ENCODE measurements at places on chromosomes 6 and 20.

DNA sequence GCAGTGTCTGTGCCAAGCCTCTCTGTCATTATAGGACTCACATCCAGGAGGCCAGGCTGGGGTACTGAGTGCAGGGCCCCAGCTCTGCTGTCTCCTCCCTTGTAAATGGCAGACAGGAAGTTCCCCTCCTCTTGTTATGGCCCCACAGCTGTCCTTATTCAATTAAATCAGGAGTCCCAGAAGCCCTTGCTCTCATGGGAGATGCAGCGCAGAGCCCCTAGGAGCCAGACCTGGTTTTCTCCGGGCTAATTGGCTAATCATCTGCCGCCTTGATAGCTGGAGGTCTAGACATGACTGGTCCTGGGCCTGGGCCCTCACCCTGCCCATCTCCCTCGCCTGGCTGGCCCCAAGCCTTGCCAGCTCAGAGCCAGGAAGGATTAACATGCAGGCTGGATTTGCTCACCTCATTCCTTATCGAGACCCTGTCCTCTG is 172.0 kb downstream of the VEGFA start:
- DNase-seq = no peak

DNA sequence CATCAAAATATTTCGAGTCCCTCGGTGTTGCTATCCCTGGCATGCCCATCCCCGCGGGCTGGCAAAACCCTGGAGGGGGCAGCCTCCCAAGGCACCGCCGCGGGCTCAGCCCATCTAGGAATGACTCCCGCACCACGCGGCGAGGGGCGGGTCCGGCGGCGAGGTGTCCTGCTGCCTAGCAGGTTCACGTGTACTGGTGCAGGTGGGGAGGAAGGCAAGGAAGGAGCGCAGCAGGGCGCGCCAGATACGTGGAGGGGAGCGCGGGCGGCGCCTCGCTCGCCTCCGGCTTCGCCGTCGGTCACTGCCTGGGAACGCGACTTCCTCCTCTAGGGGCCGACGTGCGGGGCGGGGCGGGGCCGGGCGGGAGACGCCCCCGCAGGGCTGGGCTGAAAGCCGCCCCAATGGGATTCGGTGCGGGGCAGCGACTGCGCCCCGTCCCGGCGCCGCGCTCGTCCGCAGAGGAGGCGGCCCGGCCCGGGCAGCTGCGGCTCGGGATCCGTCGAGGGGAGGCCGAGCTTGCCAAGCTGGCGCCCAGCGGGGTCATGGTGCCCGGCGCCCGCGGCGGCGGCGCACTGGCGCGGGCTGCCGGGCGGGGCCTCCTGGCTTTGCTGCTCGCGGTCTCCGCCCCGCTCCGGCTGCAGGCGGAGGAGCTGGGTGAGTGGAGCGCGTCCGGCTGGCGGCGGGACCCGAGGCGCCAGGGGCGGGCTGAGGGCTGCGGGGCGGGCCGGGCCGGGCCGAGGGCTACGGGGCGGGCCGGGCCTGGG is at the start of gene DCBLD1:
Gene DCBLD1 (plus strand): TSS at position 435 of the 764 bp plus-strand sequence. CDS start 108 bp downstream, at position 543.
- DNase-seq = peak; percentile 56

GRCh38 chr6:75850026-75850833 is 101.2 kb downstream of the MYO6 start:
- DNase-seq = no peak

DNA sequence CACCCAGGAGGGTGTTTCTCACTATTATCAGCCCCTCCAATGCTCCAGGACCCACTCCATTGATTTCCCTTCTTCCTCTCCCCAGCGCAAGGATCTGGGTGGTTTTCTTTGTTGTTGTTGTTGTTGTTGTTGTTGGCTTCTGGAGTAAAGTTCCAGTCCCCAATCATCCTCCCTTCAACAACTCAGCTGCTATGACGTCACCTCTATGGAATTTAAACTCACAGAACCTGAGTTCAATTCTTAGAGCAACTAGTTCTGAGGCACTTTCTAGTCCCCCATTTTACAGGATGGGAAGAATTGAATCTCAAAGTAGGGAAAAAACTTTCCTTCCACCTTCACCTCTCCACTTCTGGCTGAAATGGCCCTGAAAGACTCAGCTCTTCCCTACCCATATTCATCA is 9.7 kb upstream of the WFDC8 start:
- no peak for DNase-seq

- DNase-seq = peak; percentile 86
These were observed 15.2 kb upstream of the ZNF335 start for GRCh38 chr20:45987108-45987780.

- DNase-seq = peak; percentile 25
These were observed 143.2 kb upstream of the ZNF217 start for GRCh38 chr20:53736757-53737395.

DNA sequence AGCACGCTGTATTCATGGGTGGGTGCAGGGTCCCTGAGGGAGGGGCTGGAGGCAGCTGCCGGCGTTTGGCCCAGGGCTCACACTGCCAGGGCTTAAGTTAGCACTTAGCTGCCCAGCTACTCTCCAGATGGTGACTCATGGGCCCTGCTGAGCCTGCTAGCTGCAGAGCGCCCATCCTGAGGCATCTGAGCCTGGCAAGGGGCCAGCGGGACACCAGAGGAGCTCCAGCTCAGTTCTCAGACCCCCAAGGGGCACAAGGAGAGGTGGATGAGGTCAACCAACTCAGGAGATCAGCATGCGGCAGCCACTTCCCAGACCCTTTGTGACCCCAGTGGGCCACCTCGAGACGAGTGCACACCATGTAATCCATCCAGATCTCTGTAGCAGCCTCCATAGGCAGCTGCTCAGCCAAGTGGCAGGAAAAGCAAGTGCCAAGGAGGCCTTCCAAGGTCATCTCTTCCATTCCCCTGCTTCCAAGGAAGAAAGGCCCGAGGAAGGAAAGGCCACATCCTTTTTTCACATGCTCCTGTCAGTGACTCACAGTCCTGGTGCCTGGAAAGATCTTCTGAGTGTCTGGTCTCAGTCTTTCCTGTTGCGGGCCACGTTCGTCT is 35.3 kb downstream of the FOXP4 start:
- no peak for DNase-seq

DNA sequence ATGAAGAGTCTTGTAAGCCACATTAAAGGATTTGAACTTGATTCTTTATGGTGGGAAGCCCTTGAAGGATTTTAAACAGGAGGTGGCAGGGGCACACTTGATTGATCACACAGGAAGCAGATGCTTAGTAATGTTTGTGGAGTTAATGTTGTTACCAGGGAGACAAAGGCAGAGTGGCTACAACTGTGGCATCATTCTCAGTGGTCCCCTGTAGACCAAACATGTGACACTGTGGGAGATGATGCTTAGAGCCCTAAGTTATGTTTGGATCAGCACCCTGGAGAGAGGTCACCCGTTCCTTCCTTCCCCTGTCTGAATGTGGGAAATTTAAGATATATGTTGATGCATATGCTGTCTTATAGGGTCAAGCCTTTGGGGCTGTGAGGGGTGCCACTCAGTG is 53.2 kb downstream of the EIF2S2 start:
- no peak for DNase-seq

GRCh38 chr6:166351715-166352285 is 9.5 kb upstream of the SFT2D1 start:
- no peak for DNase-seq

GRCh38 chr6:64006246-64006645 is 370.6 kb downstream of the PHF3 start:
- DNase-seq = no peak

DNA sequence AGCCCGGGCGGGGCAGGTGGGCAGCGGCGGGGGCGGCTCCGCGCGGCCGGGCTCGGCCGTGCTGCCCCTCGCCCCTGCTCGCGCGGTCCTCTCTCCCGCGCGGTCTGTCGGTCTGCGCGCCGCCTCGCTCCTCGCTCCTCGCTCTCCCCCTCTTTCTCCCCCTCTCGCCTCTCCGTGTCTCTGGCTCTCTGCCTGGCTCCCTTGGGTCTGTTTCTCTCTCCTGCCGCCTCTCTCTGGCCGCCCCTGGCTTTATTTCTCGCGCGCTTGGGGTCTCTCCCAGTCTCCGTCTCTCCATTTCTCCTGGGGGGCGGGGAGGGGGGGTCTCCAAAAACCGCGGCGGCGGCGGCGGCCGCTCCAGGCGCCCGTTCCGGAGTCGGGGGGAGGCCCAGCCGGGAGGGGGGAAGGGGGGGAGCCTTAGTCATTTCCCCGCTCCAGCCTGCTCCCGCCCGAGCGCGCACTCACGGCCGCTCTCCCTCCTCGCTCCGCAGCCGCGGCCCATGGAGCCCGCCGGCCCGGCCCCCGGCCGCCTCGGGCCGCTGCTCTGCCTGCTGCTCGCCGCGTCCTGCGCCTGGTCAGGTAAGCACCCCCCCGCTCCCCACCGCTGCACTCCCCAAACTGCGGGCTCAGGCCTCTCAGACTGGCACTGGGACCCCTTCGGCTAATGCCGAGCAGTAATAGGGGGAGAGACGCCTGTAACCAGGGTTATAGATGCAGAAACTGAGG is at the start of gene SIRPA:
Gene SIRPA (plus strand): TSS at position 457 of the 723 bp plus-strand sequence. CDS start 41 bp downstream, at position 498.
- no peak for DNase-seq

DNA sequence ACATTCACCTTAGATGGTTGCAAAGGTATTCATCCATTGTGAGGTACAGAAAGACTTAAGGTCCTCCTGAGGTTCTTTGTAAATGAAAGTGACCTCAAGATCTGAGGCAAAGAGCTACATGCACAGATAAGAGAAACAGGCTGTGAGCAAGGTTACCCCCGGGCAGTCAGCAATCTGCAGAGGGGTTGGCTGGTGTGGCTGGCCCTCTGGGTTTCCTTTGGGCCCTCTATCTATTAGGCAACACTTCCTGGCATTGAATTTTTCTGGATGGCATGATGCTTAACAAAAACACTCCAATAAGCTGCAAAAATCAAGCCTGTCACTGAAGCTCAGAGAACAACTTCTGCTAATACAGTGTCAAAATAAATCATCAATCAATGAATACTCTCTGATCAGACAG is 48.9 kb upstream of the RALGAPA2 start:
- no peak for DNase-seq

GRCh38 chr6:14288910-14289309 is 171.3 kb downstream of the CD83 start:
- DNase-seq = no peak

GRCh38 chr6:32096087-32096393 is 13.1 kb downstream of the TNXB start:
- no peak for DNase-seq

DNA sequence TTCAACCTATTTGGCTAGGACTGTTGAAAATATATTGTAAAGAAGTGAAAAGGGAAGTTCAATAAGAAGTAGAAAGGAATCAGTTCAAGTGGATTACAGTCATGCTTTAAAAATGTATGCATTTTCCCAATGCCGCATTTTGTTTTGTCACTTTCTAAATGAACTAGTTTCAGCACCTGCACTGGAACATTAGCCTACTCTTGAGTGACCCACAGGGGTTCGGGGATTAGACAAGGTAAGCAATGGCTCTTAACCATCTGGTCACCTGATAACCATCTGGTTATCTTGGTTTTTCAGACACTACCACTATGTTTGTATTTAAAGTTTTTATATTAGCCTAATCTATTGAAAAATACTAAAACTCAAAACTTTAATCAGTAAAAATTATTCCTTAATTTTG is 97.6 kb downstream of the CD164 start:
- DNase-seq = no peak

GRCh38 chr20:42747765-42748411 is 441.8 kb downstream of the PTPRT start:
- no peak for DNase-seq

DNA sequence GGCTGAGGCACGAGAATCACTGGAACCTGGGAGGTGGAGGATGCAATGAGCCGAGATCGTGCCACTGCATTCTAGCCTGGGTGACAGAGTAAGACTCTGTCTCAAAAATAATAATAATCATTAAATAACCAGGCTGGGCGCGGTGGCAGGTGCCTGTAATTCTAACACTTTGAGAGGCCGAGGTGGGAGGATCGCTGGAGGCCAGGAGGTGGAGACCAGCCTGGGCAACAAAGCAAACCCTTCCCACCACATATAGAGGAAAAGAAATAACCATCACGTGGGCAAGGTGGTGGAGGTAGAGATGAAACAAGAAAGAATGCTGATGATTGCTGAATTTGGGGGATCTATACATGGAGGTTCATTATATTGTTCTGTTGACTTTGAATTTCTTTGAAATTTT is 63.4 kb upstream of the PIM1 start:
- DNase-seq = no peak

- DNase-seq = no peak
These were observed 94.5 kb upstream of the F13A1 start for GRCh38 chr6:6414931-6415330.

DNA sequence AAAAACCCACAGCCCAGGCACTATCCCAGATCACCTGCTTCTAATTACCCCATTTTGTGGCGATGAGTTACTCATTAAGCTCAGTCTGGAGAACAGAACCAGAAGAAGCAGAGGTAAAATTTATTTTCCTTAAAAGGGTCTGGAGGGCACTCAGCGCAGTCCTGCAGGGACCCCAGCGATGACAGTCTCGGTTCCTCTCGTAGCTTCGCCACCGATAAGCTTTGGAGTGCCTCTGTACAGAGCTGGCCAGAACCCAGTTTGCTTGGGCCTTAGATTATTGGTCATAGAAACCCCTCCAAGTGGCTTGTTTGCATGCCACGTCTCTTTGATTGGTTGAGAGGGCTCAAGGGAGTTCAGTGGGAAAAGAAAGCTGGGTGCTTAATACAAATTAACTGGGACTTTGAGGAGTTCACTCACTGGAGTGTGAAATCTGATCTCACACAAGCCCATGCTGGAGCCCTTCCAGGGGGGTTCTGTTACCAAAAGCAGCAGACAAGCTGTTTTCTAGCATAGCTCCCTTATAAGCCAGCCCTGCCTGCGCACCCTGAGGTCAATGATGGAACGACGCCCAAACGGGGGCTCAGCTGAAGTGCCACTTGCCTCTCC is 158.5 kb upstream of the ARID1B start:
- no peak for DNase-seq

DNA sequence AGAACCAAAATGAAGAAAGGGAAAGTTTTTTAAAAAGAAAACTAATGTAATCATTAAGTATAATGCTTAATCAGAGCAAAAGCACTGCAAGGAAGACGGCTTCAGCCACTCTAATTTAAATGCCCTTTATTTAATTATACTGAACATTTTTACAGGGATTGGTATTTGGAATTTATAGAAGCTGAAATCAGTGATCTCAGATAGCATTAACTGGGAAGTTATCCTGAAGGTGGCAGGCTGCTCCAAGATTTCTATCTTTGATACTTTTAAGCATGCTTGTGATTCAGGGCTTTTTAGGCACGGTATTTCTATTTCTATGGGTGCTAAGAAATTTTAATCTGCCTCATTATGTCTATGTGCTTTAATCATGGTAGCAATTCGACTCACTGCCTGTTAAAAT is 1.3 kb upstream of the NDUFAF4 start:
- no peak for DNase-seq

DNA sequence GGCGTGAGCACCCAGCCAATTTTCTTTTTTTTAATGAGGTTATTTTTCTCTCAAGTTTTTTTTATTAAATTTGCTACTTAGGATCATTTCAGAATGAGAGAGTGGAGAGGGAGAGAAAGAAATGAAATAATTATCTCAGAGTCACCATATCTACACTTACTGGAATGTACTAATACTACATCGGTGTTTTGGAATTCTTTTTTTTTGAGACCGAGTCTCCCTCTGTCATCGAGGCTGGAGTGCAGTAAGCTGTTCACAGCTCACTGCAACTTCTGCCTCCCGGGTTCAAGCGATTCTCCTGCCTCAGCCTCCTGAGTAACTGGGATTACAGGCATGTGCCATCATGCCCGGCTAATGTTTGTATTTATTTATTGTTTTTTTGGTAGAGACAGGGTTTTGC is 27.8 kb downstream of the ANKRD6 start:
- no peak for DNase-seq
